ELF-1 (cell line): ENCODE measurements at places on chromosomes 13 and 19.

GRCh38 chr19:46723471-46723870, 6.6 kb upstream of the PRKD2 start:
- DNase-seq: no peak

- DNase-seq: no peak
These were observed 88.4 kb upstream of the DOCK9 start for GRCh38 chr13:99066219-99066618.

- DNase-seq: peak; percentile 94
These were observed 13.8 kb downstream of the DNASE2 start for GRCh38 chr19:12867120-12868099.

- DNase-seq: no peak
These were observed 25.8 kb downstream of the BTBD2 start for GRCh38 chr19:1989513-1990229.

DNA sequence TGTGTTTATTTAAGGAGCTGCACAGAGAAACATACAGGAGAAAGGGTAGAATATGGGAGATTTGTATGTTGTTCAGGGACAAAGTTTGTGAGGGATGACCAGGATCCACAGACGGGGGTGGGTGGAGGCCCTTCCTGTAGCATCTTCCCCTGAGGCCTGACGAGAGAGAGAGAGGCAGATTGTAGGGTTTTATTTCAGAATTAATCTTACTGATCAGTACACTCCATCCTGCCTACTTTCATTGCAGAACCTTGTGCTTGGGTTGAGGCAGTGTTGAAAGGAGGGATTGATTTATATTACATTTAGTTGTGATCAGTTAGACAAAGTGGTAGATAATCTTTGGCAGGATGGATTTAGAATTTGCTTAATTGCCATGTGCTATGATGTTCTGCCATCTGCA, 39.6 kb downstream of the MTUS2 start:
- no peak for DNase-seq

GRCh38 chr19:55648585-55649267, 714 bp downstream of the CCDC106 start:
- DNase-seq: no peak

- DNase-seq: no peak
These were observed 166.8 kb downstream of the MAB21L1 start for GRCh38 chr13:35309706-35310105.

DNA sequence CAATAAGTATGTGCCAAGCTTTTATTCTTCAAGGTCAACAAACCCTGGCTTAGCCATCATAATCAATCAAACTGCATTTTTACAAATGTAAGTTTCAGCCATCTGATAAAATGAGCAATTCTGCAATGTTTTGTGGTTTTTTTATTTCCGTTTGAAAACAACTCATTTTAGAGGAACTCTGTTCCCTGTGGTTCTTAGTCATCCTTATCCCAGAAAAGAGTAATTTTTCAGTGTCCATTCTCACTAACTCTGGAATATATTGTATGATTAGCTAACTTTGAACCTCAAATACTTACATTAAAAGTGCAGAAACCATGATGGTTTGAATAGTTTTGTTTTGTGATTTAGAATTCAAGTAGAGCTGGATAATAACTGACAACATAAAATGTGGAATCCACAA, 87.6 kb downstream of the IRS2 start:
- no peak for DNase-seq

DNA sequence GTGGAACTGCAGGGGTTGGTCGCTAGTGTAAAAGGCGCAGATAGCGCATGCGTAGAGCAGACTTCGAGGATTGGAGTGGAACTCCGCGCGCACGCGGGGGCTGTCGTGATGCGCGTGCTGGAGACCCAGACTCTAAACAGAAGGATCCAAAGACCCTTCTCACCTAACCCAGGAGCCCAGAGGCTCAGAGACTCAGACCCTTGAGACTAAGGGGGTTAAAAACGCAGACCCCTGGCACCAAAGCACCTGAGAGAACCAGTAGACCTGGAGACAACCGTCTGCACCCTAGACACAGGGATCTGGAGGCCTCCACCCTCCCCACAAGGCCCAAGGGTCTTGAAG, 567 bp upstream of the CTU1 start:
- no peak for DNase-seq

DNA sequence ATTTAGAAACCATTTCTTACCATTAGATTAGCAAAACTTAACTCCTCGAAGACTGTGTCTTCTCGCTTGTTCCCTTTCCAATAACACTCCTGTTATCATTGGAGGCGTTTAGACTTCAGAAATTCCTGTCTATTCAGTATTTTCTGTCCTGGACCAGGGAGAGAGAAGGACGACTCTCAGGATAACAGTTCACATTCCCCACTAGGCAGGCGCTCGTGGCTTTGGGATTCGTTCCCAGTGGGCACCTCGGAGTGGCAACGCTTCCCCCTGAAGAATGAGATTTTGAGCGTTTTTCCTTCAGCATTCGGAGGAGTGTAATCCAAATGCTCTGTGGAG, 429 bp upstream of the ZNF225 start:
- DNase-seq: no peak

DNA sequence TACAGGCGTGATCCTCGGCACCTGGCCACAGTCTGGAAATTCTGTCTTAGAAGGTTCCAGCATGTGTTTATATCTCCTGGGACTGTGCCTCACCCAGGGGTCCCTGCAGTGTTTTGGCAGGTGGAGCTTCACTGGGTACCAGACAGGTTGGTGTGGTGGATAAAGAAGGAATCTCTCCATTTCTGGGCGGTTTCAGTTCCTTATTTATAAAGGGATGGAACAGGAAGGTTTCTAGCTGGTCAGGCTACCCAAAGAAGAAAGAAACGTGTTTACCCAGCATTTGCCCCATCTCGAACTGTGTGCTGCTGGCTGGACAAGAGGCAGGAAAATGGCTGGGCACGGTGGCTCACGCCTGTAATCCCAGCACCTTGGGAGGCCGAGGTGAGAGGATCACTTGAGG, 9.8 kb downstream of the PNPLA6 start:
- DNase-seq: no peak
